Activated CD4-positive, alpha-beta T cell treated with anti-CD3 and anti-CD28 coated beads, Interleukin-2, Interleukin-4, amounts not matched to agents 100 ng/mL and 50 ng/mL, durations not matched to agents 16 hours and 8 hours (primary cell): ENCODE measurements at places on chromosomes 16 and 17.

- DNase-seq: no peak
These were observed 1.0 kb upstream of the ZNF500 start for GRCh38 chr16:4767872-4768548.

DNA sequence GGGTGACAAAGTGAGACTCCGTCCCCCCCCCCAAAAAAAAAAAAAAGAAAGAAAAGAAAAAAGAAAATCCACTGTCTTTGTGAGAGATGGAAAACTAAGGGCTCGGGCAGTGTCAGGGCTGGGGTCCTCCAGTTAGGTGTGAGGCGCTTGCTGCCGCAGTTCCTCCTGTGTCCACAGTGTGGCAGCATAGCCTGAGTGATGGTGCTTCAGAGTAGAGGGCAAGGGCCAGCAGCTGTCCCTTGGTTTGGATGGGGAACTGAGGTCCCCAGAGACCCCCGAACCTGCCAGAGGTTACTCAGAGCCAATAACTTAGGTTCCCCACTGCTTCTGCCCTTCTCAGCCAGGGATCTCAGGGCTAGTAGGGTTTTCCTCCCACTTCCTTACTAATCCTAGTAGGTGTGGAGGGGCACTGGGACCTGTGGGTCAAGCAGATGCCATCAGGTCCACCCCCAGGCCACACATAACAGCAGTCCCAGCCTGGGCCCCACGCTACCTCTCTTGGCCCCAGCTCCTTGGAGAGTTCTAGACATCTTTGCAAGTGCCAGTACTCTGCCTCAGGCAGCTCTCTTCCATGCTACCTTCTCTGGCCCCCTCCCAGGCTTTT lies 7.9 kb upstream of the LLGL1 start:
- peak; percentile 78 for DNase-seq

DNA sequence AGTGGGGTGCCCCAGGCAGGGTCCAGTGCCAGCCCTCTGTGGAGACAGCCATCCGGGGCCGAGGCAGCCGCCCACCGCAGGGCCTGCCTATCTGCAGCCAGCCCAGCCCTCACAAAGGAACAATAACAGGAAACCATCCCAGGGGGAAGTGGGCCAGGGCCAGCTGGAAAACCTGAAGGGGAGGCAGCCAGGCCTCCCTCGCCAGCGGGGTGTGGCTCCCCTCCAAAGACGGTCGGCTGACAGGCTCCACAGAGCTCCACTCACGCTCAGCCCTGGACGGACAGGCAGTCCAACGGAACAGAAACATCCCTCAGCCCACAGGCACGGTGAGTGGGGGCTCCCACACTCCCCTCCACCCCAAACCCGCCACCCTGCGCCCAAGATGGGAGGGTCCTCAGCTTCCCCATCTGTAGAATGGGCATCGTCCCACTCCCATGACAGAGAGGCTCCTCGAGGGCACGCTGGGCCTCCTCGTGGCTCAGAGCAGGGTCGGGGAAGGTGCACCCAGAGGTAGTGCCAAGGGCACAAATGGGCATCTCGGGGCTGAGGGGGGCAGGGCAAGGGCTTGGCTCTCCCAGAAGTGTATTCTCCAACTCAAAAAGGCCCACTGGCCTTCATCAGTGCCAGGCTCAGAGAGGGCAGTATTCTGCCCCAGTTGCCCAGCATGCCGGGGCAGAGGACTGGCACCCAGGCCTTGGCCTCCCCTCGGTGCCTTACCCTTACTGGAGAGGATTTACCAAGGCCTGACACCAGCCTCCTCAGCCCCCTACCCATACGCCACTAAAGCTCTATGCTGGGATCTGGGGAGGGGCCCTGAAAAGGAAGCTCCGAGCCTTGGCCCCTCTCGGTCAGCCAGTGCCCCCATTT lies at the start of gene CDH5:
CDH5 (plus strand) TSS at position 259 of the 867 bp plus-strand sequence. CDS start 12,647 bp downstream, outside the sequence.
- no peak for DNase-seq

DNA sequence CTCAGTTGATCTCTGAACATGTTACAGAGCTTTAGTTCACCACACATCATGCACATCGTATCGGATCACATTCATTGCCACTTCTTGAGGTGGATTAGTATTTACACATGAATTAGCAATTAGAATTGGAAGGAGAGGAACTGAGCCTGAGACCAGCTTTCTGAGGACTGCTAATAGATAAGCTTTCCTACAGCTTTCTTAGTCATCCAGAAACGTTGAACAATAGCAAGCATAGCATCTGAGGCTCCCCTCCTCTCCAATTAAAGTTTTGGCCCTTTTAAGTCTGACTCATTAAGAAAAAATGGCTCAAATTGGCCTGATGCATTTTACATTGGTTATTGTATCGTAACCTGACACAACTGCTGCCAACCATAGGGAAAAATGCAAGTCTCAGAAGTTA lies 1130.4 kb downstream of the CDH8 start:
- DNase-seq: no peak

- DNase-seq: no peak
These were observed at the start of gene CMTM2 for GRCh38 chr16:66578651-66579531. TSS of gene CMTM2 (plus strand) at chr16:66579463. CDS start at chr16:66579608, 145 bp downstream.

- DNase-seq: no peak
These were observed 18.4 kb upstream of the MRPS23 start for GRCh38 chr17:57868007-57868909.

DNA sequence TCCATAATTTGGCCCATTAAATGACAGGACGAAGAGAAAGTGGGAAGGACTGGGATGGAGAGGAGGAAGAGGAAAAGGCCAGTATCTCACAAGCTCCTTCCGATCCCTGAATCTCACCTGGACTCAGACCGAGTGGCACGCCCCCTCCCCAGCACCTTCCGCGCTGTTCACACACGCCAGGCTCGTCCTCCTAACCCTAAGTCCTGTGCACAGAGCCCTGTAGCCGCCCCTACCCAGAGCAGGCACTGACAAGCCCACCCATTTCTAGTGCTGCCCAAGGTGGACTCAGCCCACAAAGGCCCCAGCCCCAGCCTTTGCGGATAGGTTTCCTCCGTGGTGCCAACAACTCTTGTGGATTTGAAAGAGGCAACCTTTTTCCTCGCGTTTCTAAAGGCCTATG lies 9.2 kb downstream of the HS3ST3B1 start:
- no peak for DNase-seq

DNA sequence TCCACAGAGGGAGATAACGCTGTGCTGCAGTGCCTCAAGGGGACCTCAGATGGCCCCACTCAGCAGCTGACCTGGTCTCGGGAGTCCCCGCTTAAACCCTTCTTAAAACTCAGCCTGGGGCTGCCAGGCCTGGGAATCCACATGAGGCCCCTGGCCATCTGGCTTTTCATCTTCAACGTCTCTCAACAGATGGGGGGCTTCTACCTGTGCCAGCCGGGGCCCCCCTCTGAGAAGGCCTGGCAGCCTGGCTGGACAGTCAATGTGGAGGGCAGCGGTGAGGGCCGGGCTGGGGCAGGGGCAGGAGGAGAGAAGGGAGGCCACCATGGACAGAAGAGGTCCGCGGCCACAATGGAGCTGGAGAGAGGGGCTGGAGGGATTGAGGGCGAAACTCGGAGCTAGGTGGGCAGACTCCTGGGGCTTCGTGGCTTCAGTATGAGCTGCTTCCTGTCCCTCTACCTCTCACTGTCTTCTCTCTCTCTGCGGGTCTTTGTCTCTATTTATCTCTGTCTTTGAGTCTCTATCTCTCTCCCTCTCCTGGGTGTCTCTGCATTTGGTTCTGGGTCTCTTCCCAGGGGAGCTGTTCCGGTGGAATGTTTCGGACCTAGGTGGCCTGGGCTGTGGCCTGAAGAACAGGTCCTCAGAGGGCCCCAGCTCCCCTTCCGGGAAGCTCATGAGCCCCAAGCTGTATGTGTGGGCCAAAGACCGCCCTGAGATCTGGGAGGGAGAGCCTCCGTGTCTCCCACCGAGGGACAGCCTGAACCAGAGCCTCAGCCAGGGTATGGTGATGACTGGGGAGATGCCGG lies 769 bp downstream of the CD19 start:
- DNase-seq: no peak

DNA sequence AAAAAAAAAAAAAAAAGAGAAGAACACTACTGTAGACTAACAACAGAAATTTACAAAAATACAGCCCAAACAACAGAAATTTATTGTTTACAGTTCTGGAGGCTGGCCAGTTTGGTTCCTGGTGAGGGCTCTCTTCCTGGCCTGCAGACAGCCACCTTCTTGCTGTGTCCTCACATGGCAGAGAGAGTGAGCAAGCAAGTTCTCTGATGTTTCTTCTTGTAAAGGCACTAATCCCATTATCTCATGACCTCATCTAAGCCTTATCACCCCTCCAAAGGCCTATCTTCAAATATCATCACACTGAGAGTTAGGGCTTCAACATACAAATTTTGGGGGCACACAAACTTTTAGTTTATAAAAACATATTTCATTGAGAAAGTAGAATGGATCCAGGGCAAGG lies 7.3 kb downstream of the ARSG start:
- no peak for DNase-seq
